ENCODE measurements at places on chromosomes 5 and 9. TPM values are rescaled to one million over a fixed set of nuclear protein-coding genes. Genes with fewer than 3 reads are reported as not detected.

OR13F1 gene
- total RNA-seq: not detected

ZFP62 gene
- 32.3 TPM for total RNA-seq

DNA sequence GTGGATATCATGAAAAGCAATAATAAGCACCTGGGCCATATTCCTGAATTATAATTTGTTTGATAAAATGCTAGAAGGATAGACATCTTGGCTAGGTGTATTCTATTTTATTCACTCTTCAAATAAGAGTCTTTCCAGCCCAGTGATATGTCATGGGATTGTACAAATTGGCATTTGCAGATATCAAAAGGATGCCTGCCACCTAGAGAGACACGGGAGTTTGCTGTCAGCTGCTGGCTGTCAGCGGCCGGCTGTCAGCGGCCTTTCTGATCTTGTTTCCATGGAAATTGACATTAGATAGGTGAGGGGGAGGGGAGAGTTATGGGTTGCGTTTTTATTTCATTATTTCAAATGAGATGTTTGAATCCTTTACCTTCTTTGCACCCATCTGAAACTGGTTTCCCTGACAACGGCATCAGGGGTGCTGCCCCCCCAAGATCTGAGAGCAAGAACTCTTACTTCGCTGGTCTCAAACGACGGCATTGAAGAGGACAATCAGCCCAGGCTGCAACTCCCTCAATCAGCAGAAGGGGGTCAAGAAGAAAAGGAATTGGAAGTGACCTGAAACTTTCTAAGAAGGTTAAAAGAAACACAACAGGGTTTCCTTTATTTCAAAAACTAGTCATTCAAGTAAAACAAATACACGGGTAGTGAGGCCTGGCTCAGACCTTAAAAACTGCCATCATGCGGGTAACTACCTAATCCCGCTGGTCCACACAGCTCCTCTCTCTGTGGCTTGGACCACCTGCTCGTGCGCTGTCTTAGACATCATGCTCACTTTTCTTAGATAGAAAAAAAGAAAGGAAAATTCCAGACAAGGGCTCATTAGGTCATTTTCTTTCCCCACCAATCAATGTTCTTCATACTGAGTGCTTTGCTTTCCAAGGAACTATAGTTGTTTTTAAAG is 115.7 kb downstream of the TLE1 start:
- no peak for DNase-seq

DNA sequence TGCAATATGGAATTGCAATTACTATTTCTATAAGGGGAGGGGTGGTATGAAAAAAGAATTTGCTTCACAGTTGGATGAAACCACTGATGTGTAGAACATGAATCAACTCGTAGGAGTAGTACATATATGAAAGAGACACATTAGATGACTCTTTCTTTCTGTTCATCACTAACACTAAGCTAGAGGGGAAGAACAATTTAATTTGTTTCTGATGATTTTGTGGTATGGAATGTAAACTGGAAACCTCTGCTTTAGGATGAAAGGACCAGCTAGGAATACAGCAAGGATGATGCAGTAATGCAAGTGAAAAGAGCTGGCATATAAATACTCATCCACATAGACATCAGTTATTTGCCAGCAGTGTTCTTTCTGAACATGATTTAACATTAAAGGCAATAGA is 113.4 kb downstream of the PAPPA start:
- DNase-seq: no peak

- DNase-seq: no peak
Measured at GRCh38 chr5:107289030-107289714, 381.6 kb downstream of the EFNA5 start.
